Endothelial cell (in vitro differentiated cells): ENCODE measurements at places on chromosomes 1 and 21. TPM values are rescaled to one million over a fixed set of nuclear protein-coding genes. Genes with fewer than 3 reads are reported as not detected.

GRCh38 chr1:19448491-19449439 is 36.6 kb downstream of the CAPZB start:
- H3K27me3 ChIP-seq: peaks cover 3% of the 10 kb centered on the region
- peak overlapping the region; percentile 43 for H3K27ac ChIP-seq
- no peak for DNase-seq
- H3K4me1 ChIP-seq: peaks cover 43% of the 10 kb centered on the region

FRRS1 gene
- 4.1 TPM for total RNA-seq

- H3K36me3 ChIP-seq: no peaks in the 10 kb centered on the region
- no peaks in the 10 kb centered on the region for H3K27me3 ChIP-seq
- peaks cover 47% of the 10 kb centered on the region for H3K4me1 ChIP-seq
- no peak overlapping the region for H3K27ac ChIP-seq
These were observed 55.0 kb downstream of the ALG14 start for GRCh38 chr1:95017775-95018174.

DNA sequence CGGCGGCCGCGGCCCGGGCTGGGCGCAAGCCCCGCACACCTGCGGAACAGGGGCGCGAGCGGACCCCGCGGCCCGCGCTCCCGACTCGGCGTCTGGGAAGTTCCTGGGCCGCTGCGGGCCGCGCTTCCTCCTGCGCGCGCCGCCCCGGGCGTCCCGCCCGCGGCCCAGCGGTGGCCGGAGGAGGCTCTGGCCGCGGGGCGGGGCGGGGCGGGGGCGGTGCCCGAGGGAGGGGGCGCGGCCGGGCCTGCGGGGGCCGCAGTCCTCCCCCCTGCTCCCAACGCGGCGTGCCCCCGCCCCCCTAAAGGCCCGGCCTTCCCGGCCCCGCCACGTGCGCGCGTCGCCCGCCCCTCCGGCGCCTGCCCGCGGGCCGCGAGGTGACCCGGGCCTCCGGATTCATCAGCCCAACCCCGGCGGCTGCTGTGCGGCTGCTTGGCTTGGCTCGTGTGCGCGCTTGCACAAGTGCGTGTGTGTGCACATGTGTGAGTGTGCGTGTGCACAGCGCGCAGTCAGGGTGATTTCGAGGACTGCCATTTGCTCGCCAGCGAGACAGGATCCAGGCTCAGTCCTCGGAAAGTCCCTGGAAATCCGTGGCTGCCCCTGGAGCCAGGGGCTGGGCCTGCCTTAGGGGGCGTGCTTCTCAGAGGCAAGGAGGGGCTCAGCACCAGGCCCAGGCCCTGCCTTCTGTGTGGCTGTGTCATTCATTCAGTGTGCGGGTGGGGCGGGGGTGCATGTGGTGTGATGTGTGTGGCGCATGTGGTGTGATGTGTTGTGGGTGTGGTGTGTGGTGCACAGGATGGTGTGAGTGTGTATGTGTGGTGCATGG is at the start of gene C2CD2:
Gene C2CD2 (minus strand): TSS at position 188 of the 823 bp plus-strand sequence. CDS start 370 bp downstream, outside the sequence.
- DNase-seq: peak; percentile 51
- peaks cover 24% of the 10 kb centered on the region for H3K27me3 ChIP-seq
- H3K4me1 ChIP-seq: peaks cover 22% of the 10 kb centered on the region
- H3K4me3 ChIP-seq: peak within 1 kb of the TSS; percentile 82
- H3K36me3 ChIP-seq: peaks cover 9% of the 10 kb centered on the region

GRCh38 chr1:230105754-230106625 is 39.0 kb downstream of the GALNT2 start:
- H3K27ac ChIP-seq: peak overlapping the region; percentile 9
- no peak for DNase-seq
- H3K27me3 ChIP-seq: peaks cover 2% of the 10 kb centered on the region
